ENCODE measurements at places on chromosomes 5 and 9. TPM values are rescaled to one million over a fixed set of nuclear protein-coding genes. Genes with fewer than 3 reads are reported as not detected.

GRCh38 chr9:69980041-69980440 is 63.6 kb upstream of the MAMDC2 start:
- DNase-seq: no peak
- H3K36me3 ChIP-seq: no peaks in the 10 kb centered on the region
- H3K27ac ChIP-seq: no peak overlapping the region
- no peaks in the 10 kb centered on the region for H3K27me3 ChIP-seq
- no peak overlapping the region for H3K4me3 ChIP-seq

- no peak overlapping the region for H3K27ac ChIP-seq
- no peak overlapping the region for H3K4me3 ChIP-seq
- no peaks in the 10 kb centered on the region for H3K36me3 ChIP-seq
- DNase-seq: no peak
- H3K27me3 ChIP-seq: no peaks in the 10 kb centered on the region
These were observed 4.2 kb upstream of the NR5A1 start for GRCh38 chr9:124511426-124511840.

GRCh38 chr5:151937851-151938250 is 13.2 kb upstream of the GLRA1 start:
- peaks cover 2% of the 10 kb centered on the region for H3K27me3 ChIP-seq
- no peaks in the 10 kb centered on the region for H3K4me1 ChIP-seq
- DNase-seq: no peak

- no peaks in the 10 kb centered on the region for H3K4me1 ChIP-seq
- no peak for DNase-seq
- no peaks in the 10 kb centered on the region for H3K36me3 ChIP-seq
- H3K4me3 ChIP-seq: no peak overlapping the region
- H3K27me3 ChIP-seq: no peaks in the 10 kb centered on the region
These were observed 24.0 kb upstream of the FRMPD1 start for GRCh38 chr9:37626708-37627292.

GRCh38 chr9:131402073-131402472 is 8.2 kb downstream of the PRRC2B start:
- peaks cover 8% of the 10 kb centered on the region for H3K36me3 ChIP-seq
- H3K4me3 ChIP-seq: no peak overlapping the region
- peaks cover 50% of the 10 kb centered on the region for H3K4me1 ChIP-seq
- no peak for DNase-seq
- H3K27ac ChIP-seq: no peak overlapping the region

GRCh38 chr5:113205323-113205722 is 228.7 kb downstream of the DCP2 start:
- no peaks in the 10 kb centered on the region for H3K27me3 ChIP-seq
- no peak overlapping the region for H3K27ac ChIP-seq
- H3K4me1 ChIP-seq: no peaks in the 10 kb centered on the region
- H3K4me3 ChIP-seq: no peak overlapping the region
- no peak for DNase-seq

DNA sequence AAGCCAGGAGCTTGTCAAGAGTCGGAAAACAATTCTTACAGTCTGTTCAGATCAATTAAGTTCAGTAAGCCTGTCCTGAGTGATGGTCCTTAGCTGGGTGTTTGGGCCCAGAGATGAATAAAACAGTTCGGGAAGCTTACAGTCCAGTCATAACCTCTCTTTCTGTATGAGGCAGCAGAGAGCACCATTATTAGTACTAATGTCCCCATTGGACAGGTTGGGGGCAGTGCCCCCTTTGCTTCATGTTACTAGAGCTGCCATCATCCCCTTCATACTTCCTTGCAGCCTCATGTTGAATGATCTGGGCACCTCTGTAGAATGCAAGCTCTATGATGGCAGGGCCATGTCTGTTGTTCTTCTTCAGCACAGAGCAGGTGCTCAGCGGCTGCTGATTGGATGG is 9.8 kb downstream of the DOCK2 start:
- H3K27me3 ChIP-seq: no peaks in the 10 kb centered on the region
- no peak for DNase-seq
- H3K4me3 ChIP-seq: no peak overlapping the region
- no peaks in the 10 kb centered on the region for H3K36me3 ChIP-seq

- no peaks in the 10 kb centered on the region for H3K27me3 ChIP-seq
- no peak for DNase-seq
- H3K4me3 ChIP-seq: no peak overlapping the region
- H3K36me3 ChIP-seq: no peaks in the 10 kb centered on the region
These were observed 163.3 kb downstream of the AUH start for GRCh38 chr9:91198405-91198804.

- H3K4me1 ChIP-seq: no peaks in the 10 kb centered on the region
- no peaks in the 10 kb centered on the region for H3K27me3 ChIP-seq
- no peak for DNase-seq
- H3K36me3 ChIP-seq: no peaks in the 10 kb centered on the region
- H3K4me3 ChIP-seq: no peak overlapping the region
- H3K27ac ChIP-seq: no peak overlapping the region
These were observed 19.4 kb downstream of the ABO start for GRCh38 chr9:133255371-133256135.

DNA sequence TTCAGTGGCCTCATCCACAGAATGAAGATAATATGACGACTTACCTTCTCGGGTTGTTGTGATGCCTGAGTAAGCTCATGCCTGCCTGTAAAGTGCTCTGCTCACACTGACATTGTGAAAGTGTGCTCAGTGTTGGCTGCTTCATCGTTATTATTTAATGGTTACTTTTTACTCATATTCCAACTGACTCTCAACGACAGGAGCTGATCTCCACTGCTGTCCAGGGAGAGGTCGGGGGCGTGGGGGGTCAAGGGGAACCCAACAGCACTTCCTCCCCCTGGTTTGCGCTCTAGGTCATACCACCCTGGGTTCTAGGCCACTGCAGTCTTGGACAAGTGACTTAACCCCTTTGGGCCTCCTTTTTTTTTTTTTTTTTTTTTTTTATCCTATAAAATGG is 52.9 kb upstream of the ANGPTL2 start:
- H3K4me3 ChIP-seq: no peak overlapping the region
- no peaks in the 10 kb centered on the region for H3K4me1 ChIP-seq
- no peaks in the 10 kb centered on the region for H3K27me3 ChIP-seq
- no peak overlapping the region for H3K27ac ChIP-seq
- no peak for DNase-seq
- no peaks in the 10 kb centered on the region for H3K36me3 ChIP-seq

Gene GALNT12
- total RNA-seq: 0.54 TPM

DNA sequence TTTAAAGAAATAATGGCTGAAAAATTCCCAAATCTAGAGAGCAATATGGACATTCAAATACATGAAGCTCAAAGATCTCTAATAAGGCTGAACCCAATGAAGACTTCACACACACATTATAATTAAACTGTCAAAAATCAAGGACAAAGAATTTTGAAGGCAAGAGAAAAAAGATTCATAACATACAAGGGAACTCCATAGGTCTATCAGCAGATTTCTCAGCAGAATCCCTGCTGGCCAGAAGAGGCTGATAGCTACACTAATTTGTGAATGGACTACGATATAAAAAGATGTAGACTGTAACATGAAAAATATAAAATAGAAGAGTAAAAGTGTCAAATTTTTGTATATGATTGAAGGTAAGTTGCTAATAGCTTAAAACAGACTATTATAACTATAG is 251.9 kb downstream of the ADAMTS6 start:
- H3K27ac ChIP-seq: no peak overlapping the region
- DNase-seq: no peak
- no peak overlapping the region for H3K4me3 ChIP-seq
- H3K4me1 ChIP-seq: no peaks in the 10 kb centered on the region

GRCh38 chr5:68178579-68178978 is 37.0 kb upstream of the PIK3R1 start:
- no peak overlapping the region for H3K4me3 ChIP-seq
- no peak for DNase-seq
- no peak overlapping the region for H3K27ac ChIP-seq
- H3K27me3 ChIP-seq: no peaks in the 10 kb centered on the region
- H3K36me3 ChIP-seq: no peaks in the 10 kb centered on the region

DNA sequence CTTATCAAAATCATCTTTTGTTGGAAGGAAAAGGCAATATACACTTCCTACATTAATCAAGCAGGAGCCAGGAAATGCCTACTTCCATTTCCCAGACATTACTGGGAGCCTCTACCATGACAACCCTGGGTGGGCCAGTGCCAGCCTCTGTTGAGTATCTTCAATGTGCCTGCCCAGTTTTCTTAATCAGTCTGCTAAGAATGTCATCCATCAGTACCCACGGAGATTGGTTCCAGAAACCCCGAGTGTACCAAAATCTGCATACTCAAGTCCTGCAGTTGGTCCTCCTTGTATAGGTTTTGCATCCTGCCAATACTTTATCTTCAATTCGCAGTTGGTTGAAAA is 82.4 kb downstream of the MARCHF3 start:
- H3K27me3 ChIP-seq: no peaks in the 10 kb centered on the region
- no peaks in the 10 kb centered on the region for H3K36me3 ChIP-seq
- H3K27ac ChIP-seq: no peak overlapping the region

DNA sequence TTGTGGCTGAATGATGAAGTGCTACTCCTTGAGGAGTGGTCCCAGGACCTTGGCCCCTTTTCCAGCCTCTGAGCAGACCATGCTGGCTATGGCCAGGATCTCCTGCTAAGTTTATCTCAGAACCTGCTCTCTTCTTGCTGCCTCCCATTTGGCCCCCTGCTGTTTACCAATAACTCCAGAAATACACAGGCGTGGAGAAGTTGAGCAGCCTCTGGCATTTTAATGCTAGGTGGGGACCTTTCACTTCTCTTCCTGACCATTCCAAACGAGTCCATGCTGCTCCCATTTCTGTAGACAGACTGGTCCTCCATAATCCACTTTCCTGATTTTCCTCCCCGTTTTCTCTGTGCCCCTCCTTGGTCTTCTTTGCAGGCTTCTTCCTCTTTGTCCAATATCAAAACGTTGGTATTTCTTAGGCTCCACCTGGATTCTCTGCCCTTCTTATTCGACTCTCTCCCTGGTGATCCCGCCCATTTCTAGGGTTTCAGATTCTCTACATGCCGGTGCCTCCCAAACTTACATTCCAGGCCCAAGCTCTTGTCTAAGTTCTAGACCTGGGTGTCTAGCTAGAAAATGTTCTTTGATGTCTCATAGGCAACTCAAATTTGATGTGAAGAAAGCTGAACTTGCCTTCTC is 33.4 kb upstream of the TNFAIP8 start:
- no peaks in the 10 kb centered on the region for H3K27me3 ChIP-seq
- H3K4me1 ChIP-seq: peaks cover 20% of the 10 kb centered on the region
- no peaks in the 10 kb centered on the region for H3K36me3 ChIP-seq
- no peak for DNase-seq
- no peak overlapping the region for H3K27ac ChIP-seq

- H3K27me3 ChIP-seq: peaks cover 3% of the 10 kb centered on the region
- no peak overlapping the region for H3K27ac ChIP-seq
- H3K4me1 ChIP-seq: no peaks in the 10 kb centered on the region
- no peaks in the 10 kb centered on the region for H3K36me3 ChIP-seq
These were observed 101.3 kb downstream of the RASEF start for GRCh38 chr9:82961504-82962125.

GRCh38 chr5:35979715-35980114 is 11.5 kb downstream of the UGT3A1 start:
- H3K4me3 ChIP-seq: no peak overlapping the region
- H3K36me3 ChIP-seq: no peaks in the 10 kb centered on the region
- H3K4me1 ChIP-seq: no peaks in the 10 kb centered on the region
- no peaks in the 10 kb centered on the region for H3K27me3 ChIP-seq
- DNase-seq: no peak
- H3K27ac ChIP-seq: no peak overlapping the region

DNA sequence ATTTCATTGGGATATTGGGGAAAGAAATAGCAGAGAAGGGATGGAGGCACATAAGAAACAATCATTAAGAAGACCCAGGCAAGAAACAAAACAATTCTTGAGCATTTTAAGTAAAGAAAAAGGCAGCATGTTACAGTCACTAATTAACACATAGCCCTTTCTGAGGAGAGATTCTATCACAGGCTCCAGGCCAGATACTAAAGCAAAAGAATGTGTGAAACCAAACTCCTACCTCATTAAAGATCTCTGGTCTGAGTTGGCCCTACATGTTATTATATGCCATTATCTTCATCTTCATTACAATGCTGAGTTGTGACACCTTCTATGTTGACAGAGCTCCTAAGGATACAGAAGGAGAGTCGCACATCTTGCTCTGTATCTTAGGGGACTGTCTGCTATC is 37.5 kb downstream of the DAP start:
- no peak for DNase-seq
- H3K4me1 ChIP-seq: no peaks in the 10 kb centered on the region
- H3K4me3 ChIP-seq: no peak overlapping the region
- no peaks in the 10 kb centered on the region for H3K36me3 ChIP-seq
- no peak overlapping the region for H3K27ac ChIP-seq
- H3K27me3 ChIP-seq: no peaks in the 10 kb centered on the region

DNA sequence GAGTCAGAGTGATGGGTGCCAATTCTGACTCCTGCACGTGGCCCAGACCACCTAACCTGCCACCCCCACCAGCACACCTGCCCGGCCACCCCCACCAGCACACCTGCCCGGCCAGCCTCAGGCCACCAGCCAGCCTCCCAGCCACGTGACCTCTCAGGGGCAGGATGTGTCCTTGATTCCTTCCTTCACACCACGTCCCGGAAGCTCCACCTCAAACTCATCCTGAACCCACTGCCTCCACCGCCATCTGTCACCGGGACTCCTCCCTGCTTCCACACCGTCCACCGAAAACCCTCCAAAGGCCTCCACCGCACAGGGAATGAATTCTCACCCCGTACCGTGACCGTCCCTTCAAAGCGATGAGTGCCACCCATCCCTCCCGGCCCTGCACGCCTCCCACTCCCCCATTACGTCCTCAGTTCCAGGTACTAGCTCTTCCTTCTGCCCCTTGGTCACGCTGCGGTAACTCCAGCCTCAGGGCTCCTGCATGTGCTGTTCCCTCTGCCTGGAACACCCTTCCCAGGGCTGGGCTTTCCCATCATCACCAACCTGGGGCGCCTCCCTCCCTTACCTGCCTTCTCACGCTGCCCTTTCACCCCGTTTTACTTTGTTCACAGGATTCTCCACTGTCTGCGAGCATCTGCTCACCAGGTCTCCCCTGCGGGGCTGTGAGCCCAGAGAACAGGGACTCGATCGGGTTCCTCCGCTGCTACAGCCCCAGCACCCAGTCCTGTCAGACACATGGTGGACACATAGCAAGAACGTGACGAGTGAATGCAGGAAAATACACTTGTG is 82.9 kb downstream of the ADAMTS2 start:
- no peak overlapping the region for H3K27ac ChIP-seq
- no peak overlapping the region for H3K4me3 ChIP-seq
- H3K36me3 ChIP-seq: no peaks in the 10 kb centered on the region
- H3K27me3 ChIP-seq: no peaks in the 10 kb centered on the region
- peaks cover 15% of the 10 kb centered on the region for H3K4me1 ChIP-seq

DNA sequence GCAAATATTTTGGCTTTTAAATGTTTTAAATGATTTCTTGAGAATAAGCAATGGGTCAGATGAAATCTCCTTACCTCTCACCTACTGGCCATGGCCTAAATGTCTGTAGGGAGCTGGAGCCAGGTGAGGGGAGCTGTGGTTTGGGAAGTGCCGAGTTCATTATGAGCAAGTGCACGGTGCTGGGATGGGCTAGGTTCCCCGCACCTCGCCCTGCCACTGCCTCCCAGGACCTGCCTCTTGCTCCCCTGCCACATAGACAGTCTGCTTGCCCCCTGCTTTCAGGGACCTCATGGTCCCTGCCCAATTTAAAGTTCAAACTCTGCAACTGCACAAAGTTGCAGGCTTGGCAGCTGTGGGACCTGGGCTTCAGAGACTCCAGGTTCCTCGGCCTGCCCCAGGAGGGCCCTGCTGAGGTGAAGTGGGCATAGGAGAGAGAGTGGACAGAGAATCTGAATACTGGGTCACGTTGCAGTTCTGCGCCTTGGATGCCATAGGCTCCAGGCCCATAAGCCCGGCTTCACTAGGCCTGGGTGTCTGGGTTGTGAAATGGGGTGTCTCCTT is 5.4 kb downstream of the OR13J1 start:
- H3K36me3 ChIP-seq: no peaks in the 10 kb centered on the region
- no peak overlapping the region for H3K4me3 ChIP-seq
- no peaks in the 10 kb centered on the region for H3K27me3 ChIP-seq
- H3K4me1 ChIP-seq: peaks cover 4% of the 10 kb centered on the region

Gene TMEM215
- total RNA-seq: not detected

Gene TPPP
- total RNA-seq: 0.09 TPM

Data from A673 (cell line).